ENCODE measurements at places on chromosomes 5 and 9. TPM values are rescaled to one million over a fixed set of nuclear protein-coding genes. Genes with fewer than 3 reads are reported as not detected.

DPP7 gene
- 196 TPM for polyA plus RNA-seq

LRRC19 gene
- polyA plus RNA-seq = 83.7 TPM

ADRB2 gene
- 0.57 TPM for polyA plus RNA-seq

CCNJL gene
- 12.7 TPM for polyA plus RNA-seq

TSC1 gene
- 45.6 TPM for polyA plus RNA-seq

SPATA9 gene
- 1.1 TPM for polyA plus RNA-seq

Data from large intestine (tissue), 12 donors.